Naive thymus-derived CD4-positive, alpha-beta T cell (primary cell): ENCODE measurements at places on chromosomes 7 and 10. TPM values are rescaled to one million over a fixed set of nuclear protein-coding genes. Genes with fewer than 3 reads are reported as not detected.

- DNase-seq: no peak
Measured at GRCh38 chr10:107647462-107647861, 483.0 kb upstream of the SORCS1 start.

ENTPD1 gene
- polyA plus RNA-seq: 0.48 TPM

SFTPA1 gene
- not detected for polyA plus RNA-seq

PRR15 gene
- not detected for polyA plus RNA-seq

GRCh38 chr7:87648316-87648715, 20.1 kb downstream of the RUNDC3B start:
- no peak for DNase-seq
